Smooth muscle cell of the brain vasculature (primary cell): ENCODE measurements at places on chromosomes 2 and 18.
A peak's percentile ranks its signal among the peaks of the same experiment; 100 is the strongest.

GRCh38 chr18:36298126-36298741, 721 bp downstream of the FHOD3 start:
- DNase-seq = no peak

- DNase-seq = no peak
Observed at GRCh38 chr18:80130555-80130954, 21.5 kb downstream of the ADNP2 start.

GRCh38 chr2:230981704-230982103, 14.2 kb upstream of the SPATA3 start:
- no peak for DNase-seq

- no peak for DNase-seq
Observed at GRCh38 chr2:118325321-118325955, 237.2 kb downstream of the INSIG2 start.

DNA sequence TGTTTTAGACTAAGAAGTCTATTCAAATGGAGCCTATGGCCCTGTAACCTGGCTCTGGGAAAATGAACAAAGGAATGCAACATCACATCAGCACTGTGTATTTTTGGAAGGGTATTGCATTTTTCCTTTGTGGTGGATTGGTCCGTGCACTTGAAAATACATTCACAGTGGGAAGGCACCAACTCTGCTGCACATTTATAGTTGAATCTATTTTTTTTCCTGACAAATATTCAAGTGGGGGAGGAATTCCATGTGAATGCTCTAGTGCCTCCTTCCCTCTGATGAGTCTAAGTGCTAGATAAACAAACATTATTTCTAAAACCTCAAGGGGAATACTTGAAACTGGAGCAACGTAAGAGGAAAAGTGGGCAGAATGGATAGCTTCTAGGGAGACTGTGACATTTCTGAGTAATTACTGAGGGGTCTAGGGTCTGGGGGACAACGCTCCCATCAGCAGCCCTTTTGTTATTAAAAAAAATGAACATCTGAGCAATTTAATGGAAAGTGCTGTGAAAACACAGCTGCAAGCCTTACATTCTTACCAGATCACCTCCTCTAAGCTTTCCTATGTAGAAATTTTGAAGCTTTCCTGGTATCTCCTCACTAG, 208.2 kb downstream of the SLC8A1 start:
- peak; percentile 83 for DNase-seq

DNA sequence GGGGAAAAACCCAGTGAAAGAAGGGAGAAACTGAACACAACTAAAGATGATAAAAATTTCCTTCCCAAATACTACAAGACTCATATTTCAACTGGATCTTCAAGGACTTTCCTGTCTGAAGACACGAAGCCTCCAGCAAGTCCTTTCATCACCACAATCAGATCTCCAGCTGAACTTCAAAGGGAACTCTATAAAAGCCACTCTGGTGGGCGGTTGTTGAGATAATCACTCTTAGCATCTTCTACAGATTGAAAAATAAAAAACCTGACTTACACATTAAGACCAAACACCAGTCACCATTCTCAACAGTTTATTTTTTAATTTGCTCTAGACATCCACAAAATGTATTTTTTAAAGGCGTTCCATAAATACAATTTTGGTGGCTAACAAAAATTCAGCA, 4.4 kb downstream of the REV1 start:
- no peak for DNase-seq

- no peak for DNase-seq
Observed at GRCh38 chr2:124915567-124915966, 890.5 kb downstream of the CNTNAP5 start.

- no peak for DNase-seq
Observed at GRCh38 chr2:202098291-202098690, 25.2 kb downstream of the KIAA2012 start.

GRCh38 chr2:237221443-237221842, 135.8 kb downstream of the COPS8 start:
- DNase-seq = no peak

DNA sequence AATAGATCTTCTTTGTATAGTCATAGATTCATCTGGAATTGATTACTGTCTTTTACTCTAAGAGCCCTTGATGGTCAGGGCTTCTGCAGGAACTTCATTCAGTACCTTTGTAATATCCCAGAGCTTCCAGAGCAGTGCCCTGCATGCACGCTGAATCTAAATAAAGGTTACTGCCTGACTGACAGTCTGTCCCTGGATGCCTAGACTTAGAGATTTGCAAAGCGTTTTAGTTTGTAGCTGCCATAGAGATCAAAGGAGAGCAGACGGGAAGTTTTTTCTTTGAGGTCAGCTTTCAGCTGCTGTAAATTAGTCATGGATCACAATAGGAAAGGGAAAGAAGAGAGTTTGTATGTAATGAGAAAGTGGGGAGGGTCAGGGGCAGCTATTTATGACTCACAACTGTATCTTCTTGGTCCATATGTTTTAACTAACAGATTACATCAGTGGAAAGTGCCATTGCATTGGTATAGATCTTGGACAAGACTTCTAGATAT, 45.2 kb upstream of the NYAP2 start:
- DNase-seq = peak; percentile 44

GRCh38 chr2:21038403-21039073, 5.3 kb downstream of the APOB start:
- no peak for DNase-seq

GRCh38 chr2:119195887-119196286, 27.7 kb upstream of the STEAP3 start:
- no peak for DNase-seq

- no peak for DNase-seq
Observed at GRCh38 chr2:109132626-109133025, 3.6 kb downstream of the SH3RF3 start.

DNA sequence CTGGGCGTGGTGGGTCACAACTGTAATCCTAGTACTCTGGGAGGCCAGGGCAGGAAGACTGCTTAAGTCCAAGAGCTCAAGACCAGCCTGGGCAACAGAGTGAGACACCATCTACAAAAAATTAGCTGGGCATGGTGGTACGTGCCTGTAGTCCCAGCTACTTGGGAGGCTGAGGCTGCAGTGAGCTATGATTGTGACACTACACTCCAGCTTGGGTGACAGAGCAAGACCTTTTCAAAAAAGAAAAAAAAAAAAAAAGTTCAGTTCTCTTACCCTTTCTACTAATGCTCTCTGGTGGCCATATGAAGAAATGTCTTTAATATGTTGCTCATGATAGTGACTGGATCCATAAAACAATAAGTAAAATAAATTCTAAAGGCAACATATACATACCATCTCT, 14.9 kb downstream of the TYW5 start:
- no peak for DNase-seq

GRCh38 chr18:46950064-46950656, 32.8 kb downstream of the KATNAL2 start:
- no peak for DNase-seq

DNA sequence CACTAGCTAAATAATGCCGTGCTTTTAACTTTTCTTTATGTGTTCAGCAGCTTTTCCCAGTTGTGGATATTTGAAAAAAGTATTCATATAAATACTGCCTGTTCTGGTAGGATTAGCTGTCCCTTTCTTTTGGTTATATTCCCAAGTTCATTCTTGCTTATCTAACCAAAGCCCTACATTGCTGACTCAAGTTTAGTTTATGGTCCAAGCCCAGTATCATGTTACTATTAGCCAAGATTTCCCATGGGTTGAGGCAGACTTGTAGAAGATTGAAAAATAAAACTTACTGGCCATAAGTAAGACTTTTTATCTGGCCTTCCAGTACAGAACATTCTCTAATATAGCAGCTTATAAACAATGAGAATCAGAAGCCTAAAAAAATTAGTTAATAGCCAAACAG, 49.7 kb upstream of the NFE2L2 start:
- DNase-seq = no peak

GRCh38 chr18:26425148-26425531, 123.2 kb downstream of the KCTD1 start:
- no peak for DNase-seq

DNA sequence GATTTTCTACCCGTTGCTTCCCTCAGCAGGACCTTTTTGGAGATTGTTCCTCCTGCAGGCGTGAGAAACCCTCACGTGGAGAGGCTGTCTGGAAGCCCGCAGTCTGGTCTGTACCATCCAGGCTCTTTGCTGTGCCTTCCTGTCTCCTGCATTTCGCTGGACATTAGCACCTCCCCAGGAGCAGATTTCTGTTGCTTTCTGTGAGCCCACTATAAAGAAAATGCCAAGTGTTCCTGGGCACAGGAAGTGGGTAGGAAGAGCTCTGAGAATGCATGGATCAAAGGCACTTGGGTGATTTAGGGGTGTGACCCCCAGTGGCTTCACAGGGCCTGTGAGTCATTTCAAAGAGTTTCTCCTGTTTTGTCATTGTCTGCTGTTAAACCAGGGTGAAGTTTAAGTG, 27.3 kb downstream of the SPTBN1 start:
- peak; percentile 67 for DNase-seq

DNA sequence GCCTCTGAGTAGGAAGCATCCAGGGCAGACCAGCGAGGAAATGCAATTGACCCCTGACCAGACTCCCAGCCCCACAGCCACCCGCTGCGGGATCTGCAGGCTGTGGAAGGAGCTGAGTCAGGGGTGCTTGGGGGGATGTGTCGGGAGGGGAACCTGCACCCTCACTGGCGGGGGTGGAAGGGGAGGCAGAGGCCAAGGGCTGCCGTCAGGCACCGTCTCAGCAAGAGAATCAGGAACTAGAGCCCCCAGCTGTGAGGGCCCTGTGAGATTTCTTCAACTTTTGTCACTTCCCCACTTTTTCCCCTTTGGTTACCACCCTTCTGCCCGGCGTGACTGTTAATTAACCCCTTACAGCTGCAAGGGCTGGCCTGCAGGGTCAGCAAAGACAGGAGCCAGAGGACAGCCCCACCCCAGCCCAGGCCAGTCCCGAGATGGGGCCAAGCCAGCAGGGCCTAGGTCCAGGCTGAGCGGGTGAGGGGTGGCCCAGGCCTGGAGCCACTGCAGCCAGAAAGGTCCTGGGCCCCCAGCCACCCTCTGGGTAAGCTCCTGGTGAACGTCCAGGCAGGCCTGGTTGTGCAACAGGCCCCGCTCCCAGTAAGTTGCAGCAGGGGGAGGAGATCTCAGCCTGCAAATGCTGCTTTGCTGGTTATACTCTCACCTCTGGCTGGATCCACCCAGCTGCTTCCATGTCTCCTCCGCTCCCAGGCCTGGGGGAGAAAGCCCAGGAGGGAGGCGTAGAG, 147.0 kb upstream of the ID2 start:
- no peak for DNase-seq

GRCh38 chr2:167475791-167476190, 587.5 kb downstream of the XIRP2 start:
- DNase-seq = no peak

DNA sequence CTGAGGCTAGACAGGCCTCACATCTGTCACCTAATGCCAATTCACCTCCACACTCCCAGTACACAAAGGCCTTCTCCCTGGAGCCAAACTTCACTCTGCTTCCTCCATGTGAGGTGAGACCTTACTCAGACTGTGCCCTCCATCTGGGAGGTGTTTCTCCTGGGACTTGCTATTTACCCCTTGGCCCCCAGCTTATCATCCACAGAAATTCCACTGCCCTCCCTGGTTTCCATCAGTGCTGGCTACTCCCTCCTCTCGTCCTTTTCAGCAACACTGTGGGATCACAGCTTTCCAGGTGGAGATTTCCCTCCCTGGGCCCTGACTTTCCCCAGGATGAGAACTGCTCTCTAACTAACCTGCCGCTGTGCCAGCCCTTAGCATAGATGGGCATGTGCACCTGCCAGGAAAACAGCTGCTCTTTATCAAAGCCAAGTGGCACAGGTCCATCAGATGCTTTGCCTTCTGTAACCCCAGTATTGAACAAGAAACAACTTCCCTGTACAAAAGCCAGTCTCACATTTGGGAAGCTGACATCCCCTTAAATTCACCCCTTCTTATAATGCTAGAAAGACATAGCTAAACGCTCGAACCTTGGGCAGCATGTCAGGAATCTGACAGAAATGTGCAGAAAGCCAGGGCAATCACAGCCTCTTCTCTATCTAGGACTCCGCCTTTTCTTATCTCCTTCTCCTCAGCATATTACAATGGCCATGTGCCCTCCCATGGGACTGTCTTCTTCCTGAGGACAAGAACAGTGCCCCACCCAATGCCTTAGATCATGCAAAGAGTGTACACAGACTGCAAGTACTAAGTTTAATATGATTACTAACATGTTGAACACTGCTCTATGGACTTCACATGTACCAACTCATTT, 535.5 kb upstream of the ID2 start:
- no peak for DNase-seq

DNA sequence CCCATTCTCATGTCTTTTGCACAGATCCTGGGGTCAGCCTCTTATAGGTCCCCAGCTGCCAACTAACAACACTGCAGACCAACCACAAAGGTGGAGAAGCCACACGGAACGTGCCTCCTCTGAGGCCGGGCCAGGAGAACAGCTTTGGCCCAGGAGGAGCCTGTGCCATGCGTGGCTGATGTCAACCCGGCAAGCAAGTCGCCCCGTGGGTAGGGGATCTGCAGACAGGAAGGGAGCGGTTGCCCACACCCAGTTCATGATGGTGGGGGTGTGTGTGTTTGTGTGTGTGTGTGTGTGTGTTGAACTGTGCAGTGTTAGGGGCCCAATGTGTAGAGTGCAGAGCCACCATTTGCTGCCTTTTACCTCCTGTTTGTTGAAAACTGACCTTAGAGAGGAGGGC, 2.4 kb upstream of the CLEC4F start:
- no peak for DNase-seq

DNA sequence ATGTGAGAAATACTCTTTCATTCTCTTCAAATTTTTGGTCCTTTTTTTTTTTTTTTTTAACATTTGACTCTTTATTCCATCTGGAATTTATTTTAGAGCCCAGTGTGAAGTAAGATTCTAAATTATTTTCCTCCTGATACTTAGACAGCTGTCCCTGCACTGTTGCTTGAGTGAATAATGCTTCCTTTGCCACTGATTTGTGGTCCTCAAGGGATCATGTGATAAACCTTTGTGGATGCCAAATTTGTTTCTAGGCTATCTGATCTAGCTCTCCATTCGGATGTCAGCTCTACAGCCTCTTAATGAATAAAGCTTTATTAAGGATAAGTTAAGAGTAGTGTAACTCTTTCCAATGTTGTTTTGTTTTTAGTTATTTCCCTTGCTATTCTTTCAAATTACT, 142.3 kb downstream of the SMAD7 start:
- DNase-seq = no peak

DNA sequence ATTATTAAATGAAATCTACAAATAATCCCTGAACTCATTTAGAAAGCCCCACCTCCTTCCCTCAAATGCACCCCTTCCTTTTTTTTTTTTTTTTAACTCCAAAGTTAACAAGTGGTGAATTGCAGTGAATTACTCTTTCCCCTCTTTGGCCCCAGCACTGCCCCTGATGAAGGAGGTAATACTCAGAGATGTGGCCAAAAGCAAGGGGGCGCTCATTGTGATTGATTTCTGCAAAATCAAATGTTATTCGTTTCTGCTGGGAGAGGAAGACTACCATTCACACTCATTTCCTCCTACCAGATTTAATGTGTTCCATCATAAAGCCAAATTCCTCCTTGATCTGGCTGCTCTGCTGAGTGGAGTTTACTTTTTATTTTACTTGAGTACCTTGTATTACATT, 259.4 kb downstream of the GPD2 start:
- DNase-seq = no peak
